ENCODE measurements at places on chromosomes 6 and 20.

GRCh38 chr20:36544134-36545018, 3.1 kb downstream of the MYL9 start:
- DNase-seq, result no peak

DNA sequence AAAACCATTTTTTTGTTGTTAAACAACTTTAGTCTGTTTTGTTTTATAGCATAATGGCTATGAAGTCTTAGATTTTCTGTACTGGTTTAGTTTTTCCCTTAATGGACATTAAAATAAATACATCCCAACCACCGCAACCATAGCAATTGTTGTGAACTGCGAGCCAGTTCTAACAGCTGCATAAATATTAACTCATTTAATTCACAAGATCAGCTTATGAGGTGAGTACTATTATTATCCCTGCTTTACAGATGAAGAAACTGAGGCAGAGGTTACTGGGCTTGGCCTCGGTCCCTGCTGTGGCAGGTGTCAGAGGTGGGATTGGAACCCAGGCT, 23.1 kb downstream of the MOCS3 start:
- no peak for DNase-seq

DNA sequence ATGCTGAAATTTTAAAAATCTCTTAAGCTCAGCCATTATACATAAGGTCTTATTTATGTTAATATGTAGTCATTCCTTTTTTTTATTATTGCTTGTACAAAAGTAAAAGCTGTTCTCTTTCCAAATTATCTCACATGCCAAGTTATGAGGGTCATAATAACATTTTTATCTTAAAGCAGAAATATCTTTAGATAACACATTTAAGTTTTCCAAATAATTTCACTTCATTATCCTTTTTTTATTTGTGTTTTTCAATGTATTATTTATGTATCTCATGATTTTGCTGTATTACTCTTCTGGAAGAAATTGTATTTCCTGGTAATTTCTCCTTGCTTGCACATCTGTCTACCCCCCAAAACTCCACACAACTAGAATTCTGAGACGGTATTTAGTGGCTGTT, 461.1 kb upstream of the SOX4 start:
- no peak for DNase-seq

DNA sequence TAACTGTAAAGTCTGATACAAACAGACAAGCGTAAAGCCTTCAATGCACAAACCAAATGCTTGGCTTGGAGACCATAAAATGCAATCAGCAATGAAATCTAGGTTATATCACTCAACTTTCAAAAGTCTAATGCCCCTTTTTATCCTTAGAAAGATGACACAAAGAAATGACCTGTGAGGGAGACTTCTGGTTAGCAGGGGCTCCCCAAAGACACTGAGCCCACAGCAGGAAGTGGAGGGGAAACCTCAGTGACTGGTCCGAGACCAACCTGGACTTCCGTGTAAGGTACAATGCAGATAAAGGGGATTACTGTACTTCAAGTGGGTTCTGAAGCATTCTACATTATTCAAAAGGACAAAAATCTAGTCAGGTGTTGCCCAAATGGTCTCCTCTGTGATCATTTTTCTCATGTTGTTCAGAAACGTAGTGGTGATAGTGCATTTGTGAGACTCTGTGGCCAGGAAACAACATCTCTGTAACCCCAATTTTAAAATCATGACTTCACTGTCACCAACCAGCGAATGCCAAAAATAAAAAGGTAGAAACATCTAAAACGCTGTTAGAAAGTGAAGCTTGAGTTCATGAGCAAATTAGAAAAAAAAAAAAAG, 88.2 kb downstream of the HIVEP2 start:
- DNase-seq, result no peak

GRCh38 chr6:150038202-150039062, 13.1 kb upstream of the RAET1L start:
- DNase-seq, result no peak

Measured in HuH-7 (cell line).